ENCODE measurements at places on chromosomes 12 and 14.
A peak's percentile ranks its signal among the peaks of the same experiment; 100 is the strongest.

- DNase-seq, result no peak
Observed at GRCh38 chr14:102508774-102509745, 516 bp downstream of the ANKRD9 start.

- no peak for DNase-seq
Observed at GRCh38 chr12:59736359-59736758, 140.5 kb downstream of the SLC16A7 start.

- no peak for DNase-seq
Observed at GRCh38 chr12:109625131-109625559, 51.6 kb downstream of the MVK start.

GRCh38 chr12:106072751-106073150 is 66.0 kb downstream of the NUAK1 start:
- DNase-seq, result no peak

GRCh38 chr14:33110737-33111443 is 172.2 kb downstream of the NPAS3 start:
- DNase-seq, result no peak

DNA sequence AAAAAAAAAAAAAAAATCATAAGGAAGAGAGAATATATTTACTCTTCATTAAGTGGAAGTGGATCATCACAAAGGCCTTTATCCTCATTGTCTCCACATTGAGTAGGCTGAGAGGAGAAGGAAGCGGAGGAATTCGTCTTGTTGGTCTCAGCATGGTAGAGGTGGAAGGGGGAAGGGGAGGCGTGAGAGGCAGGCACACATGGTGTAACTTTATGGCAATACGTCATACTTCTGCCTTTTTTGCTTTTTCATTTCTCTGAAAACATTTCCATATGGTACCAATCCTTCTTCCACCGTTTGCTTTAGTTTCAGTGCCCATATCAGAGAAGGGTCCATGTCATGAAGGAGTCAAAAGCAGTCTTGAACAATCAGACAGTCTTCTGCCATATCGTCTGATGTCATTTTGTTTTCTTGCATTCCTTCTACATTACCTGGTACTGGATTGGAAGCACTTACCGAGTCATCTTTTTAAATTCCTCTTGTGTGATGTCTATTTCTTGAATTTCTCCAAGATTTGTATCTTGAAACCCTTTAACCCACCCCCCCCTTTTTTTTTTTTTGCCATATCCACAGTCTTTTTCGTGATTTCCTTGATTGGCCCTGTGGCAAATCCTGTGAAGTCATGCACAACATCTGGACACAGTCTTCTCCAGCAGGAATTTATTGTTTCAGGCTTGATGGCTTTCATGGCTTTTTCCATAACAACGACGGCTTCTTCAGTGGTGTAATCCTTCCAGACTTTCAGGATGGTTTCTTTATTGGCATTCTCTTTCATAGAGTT is 8.9 kb downstream of the FUT8 start:
- DNase-seq, result no peak

- DNase-seq, result no peak
Observed at GRCh38 chr12:56836317-56836716, 73.2 kb downstream of the HSD17B6 start.

- DNase-seq, result no peak
Observed at GRCh38 chr14:35341751-35342488, 49.7 kb downstream of the PSMA6 start.

DNA sequence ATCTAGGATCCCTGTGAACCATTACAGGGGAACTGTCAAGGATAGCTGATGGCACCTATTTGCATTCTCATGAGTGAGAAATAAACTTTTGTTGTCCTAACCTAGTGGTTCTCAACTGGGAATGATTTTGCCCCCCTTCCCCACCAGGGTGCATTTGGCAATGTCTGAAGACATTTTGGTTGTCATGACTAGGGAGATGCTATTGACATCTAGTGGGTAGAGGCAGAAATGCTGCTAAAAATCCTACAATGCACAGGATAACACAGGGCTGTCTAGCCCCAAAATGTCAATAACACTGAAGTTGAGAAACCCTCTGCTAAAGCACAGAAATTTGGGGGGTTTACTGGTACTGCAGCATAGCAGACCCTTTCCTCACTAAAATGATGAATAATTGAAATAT is 140.9 kb upstream of the SRRM4 start:
- DNase-seq, result peak; percentile 9

DNA sequence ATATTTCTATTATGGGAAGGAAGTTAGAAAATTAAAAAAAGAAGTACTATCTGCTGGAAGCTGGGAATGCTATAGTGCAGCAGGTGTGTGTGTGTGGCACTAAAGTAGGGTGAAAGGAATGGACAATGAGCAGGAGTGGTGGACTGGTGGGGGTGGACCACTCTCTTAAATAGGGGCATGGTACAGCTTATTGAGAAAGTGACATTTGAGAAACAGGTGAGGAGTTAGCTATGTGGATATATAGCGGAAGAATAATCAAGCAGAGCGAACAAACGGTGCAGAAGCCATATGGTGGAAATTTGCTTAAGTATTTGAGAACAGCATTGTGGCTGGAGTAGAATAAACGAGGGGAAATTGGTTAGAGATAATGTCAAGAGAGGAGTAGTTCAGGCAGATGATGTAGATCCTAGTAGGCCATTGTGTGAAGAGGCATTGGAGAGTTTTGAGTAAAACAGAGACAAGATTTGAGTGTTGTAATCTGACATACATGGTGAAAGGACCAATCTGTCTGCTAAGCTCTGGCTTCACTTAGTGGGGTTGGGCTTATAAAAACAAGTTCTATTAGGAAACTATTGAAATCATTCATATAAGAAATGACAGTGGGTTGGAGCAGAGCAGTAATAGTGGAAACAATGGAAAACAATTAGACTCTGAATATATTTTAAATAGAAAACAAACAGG is 149.2 kb upstream of the SYT10 start:
- no peak for DNase-seq

- DNase-seq, result peak; percentile 5
Observed at GRCh38 chr14:48008646-48009045, 333.2 kb upstream of the MDGA2 start.

- DNase-seq, result peak; percentile 51
Observed at GRCh38 chr14:49972823-49973222, 79.9 kb downstream of the ARF6 start.

DNA sequence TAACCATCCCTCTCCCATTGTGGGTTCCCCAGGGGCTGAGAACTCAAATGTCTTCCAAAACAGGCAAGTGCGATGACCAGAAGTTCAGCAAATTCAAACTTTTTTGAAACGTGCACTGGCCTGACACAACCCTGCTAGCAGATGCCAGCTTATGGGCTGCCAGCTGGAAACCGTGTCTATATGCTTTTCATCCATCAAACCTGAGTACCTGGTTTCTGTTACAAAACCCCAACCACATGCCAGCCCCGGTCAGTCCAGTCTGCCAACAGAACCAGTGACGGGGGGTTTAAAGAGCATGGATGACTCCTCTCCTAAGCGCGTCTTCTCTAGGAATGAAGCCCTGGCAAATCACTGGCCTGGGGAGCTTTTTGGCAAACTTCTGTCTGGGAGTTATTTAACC is 189.7 kb downstream of the TTC7B start:
- DNase-seq, result no peak

DNA sequence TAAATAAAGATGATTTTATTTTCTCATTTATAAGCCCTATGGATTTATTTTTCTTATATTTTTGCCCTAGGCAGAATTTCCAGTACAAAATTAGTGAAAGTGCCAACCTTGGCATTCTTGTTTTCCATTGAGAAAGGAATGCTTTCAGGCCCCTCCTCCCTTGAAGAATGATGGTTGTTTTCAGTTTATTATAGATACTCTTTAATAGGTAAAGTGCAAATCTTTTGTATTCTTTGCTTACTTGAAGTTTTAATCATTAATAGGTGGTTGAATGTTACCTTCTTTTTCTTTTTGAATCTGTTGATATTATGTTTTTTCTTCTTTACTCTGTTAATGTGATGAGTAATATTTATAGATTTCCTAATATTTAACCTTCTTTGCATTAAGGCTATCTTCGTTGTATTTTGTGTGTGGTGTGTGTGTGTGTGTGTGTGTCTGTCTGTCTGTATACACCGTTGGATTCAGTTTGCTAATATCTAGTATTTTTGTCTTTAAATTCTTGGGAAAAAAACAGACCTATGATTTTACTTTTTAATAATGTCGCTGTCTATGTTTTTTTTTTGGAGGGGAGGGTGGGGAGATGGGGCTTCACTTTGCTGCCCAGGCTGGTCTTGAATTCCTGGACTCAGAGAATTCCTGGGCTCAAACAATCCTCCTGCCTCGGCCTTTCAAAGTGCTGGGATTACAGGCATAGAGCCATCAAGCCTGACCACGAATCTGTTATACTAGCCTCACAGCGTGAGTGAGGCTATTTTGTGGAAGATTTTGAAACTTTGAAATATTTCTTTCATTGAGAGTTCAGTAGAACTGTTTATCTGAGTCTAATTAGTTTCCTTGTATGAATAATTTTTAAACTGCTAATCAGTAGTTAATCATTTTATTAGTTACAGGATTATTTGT is 13.5 kb downstream of the SRGAP1 start:
- DNase-seq, result no peak

- DNase-seq, result no peak
Observed at GRCh38 chr12:62792236-62792870, 142.6 kb downstream of the PPM1H start.

- DNase-seq, result no peak
Observed at GRCh38 chr12:95549392-95550084, 1.7 kb downstream of the USP44 start.

DNA sequence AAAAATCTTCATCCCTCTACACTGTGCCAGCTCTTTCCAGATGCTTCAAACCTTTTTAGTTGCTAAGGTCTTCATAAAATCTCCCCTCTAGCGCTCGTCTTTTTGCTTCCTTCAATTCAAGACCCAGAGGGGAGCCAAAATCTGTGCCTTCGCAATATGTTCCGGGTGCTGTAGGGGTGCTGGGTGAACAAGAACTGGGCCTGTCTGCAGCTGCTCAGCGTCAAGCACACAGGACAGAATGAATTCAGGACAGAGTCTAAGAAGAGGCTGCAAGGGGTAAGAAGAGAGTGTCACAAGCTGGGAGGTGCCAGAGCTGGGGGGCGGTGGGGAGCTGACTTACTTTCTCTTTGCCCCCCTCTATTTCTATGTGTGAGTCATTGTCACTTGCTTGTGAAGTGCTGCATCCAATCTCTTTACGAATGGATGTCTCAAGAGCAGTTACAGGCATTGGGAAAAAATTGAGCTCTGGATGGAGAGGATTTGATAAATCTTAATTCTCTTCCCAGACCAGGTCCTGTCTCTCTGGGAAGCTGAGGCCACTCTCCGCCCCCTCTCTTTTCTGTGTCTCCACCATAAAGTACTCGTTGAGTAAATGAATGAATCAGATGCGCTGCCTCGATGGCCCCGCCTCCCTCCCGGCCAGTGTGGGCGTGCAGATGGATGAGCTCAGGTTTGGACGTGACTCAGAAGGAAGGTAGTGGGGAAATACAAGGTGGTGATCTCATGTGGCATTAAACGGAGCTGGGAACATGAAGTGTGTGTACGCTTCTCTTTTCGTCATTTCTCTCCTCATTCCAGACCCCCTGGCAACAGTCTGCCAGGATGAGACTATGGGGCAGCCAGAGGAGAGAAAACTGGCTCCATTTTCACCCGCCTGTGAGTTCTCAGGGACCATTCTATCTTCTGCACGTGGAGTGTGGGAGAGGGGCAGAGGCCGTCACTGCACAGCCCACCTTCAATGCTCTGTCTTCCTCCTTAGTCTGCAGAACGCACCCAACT is 91.3 kb downstream of the TSPAN9 start:
- no peak for DNase-seq

DNA sequence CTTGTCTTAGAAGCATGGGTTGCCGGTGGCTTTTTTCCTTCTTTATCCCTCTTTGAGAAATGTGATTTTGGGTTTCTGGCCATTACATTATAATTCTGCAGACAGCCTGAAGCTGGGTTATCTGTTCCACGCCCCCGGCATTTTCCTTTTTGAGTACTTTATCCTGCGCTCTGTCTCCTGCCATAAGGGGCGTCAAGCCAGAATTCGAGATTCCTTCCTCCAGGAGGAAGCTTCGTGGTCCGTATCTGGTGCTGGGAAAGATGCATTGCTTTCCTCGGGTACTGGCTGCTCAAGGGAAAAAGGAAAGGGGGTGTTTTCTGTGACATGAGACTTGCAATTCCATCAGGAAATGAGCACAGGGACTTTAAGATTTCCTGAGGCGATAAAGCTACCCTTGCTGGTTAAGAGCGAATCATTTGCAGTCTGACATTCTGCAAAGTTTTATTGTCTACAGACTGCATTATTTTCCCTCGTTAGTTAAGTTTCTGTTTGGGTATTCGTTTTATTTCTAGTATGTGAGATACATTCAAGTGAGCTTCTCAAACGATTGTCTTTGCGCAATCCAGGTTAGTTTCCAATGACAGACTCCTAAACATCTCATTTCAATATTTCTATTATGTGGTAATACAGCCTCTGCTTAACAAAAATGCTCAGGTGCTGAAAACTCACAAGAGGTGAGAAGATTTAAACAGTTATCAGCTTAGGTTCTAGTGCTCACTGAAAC is 694 bp downstream of the AKAP5 start:
- DNase-seq, result no peak

DNA sequence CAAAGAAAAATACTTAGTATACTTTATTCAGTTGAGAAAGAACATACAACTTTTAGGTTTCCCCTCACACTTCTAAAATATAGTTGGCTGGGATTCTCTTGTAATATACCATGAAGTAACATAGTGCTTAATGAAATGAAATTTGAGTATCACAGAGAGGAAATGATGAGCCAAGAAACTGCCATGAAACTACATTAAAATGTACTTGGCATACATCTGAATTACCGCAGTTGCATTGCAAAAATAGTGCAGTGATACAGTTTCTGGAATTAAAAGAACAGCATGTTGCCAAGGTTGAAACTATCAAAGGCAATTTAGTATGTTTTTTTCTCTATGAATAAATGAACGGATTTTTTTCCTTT is 389.2 kb downstream of the TMEM117 start:
- DNase-seq, result no peak

- DNase-seq, result peak; percentile 74
Observed at GRCh38 chr12:68236421-68237059, 10.9 kb upstream of the IL26 start.

DNA sequence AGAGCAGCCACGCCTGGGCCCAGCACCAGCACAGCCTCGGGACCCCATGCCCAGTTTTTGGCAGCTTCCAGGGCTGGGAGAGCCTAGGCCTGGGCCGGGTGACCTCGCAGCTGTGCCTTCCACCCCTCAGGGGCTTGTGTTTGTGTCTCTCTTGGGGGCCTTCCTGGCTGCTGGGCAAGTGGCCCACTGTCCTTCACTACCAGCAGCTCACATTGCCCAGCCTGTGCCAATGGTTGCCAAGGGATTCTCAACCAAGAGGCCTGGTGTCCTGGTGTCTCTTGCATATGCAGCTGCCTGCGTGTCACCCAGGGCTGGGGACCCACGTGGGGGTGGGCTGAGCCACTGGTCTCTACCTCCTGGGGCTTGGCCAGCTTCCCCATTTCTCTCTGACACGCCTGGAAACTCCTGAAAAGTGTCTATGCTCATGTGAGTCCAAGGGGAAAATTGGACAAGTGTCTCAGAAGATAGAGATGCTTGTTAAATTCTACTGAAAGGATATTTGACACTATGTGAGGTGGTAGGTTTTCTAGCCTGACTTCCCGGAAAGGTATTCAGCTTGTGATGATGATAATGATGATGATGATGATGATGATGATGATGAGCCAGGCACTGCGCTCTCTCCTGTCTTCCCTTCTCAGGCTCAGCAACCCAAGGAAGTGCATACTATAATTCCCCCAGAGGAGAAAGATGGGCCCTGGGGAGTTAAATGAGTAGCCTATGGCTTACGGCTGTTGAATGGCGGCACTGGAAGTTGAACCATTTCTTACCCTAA is 48.8 kb upstream of the ESRRB start:
- no peak for DNase-seq
